ENCODE measurements at places on chromosomes 3 and 15.

DNA sequence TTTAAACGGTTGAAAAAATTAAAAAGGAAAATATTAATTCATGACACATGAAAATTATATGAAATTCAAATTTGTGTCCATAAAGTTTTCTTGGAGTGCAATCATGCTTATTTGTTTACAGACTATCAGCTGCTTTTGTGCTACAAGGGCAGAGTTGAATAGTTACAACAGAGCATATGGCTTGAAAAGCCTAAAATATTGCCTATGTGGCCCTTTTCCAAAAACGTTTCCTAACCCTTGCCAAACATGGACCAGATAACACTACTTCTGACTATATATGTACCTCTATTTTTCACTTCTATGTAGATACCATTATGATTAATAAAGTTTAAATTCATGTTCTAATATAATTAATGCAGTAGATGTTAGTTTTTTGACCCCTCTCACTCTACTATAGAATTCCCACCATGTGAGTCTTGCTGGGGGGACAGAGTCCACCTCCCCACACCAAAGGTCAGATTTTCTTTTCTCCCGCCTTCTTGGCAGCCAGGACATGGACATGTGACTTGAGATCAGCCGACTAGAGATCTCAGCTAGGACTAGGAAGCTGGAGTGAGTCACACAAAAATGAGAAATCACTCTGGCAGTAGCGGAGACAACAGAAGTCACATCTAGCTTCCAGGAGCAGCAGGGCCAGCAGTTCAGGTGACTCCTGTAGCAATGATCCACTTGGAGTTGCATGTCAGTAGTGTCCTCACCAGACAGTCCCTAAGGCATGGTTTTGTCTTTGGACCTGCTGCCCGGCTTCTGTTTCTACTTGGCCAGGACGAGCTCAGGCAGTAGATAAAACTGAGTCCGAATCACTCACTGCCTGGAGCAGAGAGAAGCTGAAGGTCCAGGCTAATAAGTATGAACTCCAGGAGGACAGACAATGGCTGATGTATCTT is 22.4 kb downstream of the CIAO2A start:
- DNase-seq = no peak

GRCh38 chr3:57740027-57740426 is 16.1 kb upstream of the SLMAP start:
- no peak for DNase-seq

- DNase-seq = no peak
Observed at GRCh38 chr15:84790676-84791075, 26.5 kb upstream of the ALPK3 start.

DNA sequence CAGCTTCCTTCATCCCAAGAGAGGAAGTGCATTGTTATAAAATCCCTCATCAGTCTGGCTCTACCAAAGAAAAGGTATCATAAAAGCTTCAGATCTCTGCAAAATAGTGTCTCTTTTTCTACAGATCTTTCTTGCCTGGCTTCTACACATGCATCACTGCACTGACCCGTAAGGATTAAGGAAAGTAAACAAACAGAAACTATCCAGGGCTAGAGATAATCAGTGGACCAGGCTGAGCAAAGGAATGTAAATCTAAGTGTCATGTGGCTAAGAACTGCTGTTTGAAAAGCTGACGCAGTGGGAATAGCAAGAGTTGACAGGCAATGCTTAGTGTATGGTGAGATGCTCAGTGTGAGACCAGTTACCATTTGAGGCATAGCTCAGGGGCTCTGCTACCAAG is 339.7 kb downstream of the IL5RA start:
- no peak for DNase-seq

DNA sequence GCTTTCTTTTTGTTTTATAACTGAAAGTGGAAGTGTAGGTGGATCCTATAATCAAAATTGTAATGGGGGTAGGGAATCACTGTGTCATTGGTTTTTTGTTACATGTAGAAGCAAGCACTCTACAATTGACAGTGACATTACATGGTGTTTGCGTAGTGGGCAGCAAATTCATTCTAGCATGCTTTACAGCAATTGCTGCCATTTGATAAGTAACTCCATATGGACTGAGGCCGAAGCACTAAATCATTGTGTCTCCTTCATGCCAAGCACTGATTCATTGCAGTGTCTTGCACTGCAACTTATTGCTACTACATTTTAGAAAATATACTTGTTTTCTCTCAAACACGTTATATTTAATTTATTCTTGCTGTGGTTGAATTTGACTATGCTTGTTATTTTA is 933.9 kb downstream of the NSUN3 start:
- DNase-seq = no peak

DNA sequence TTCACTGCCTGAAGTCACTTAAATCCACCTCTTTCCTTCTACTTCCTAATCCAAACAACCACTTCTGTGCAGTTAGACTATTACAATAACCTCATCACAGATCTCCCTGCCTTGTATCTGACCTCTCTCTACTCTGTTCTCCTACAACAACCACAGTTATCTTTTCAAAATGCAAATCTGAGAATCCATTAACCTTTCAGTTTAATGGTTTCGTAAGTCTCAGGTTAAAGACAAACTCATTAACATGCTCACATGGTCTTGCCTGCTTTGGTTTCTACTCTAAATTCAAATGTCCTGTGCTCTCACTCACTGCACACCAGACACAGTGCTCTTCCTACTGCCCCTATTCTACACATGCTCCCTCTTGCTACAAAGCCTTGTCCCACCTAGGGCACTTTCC is 406.5 kb upstream of the THBS1 start:
- no peak for DNase-seq

DNA sequence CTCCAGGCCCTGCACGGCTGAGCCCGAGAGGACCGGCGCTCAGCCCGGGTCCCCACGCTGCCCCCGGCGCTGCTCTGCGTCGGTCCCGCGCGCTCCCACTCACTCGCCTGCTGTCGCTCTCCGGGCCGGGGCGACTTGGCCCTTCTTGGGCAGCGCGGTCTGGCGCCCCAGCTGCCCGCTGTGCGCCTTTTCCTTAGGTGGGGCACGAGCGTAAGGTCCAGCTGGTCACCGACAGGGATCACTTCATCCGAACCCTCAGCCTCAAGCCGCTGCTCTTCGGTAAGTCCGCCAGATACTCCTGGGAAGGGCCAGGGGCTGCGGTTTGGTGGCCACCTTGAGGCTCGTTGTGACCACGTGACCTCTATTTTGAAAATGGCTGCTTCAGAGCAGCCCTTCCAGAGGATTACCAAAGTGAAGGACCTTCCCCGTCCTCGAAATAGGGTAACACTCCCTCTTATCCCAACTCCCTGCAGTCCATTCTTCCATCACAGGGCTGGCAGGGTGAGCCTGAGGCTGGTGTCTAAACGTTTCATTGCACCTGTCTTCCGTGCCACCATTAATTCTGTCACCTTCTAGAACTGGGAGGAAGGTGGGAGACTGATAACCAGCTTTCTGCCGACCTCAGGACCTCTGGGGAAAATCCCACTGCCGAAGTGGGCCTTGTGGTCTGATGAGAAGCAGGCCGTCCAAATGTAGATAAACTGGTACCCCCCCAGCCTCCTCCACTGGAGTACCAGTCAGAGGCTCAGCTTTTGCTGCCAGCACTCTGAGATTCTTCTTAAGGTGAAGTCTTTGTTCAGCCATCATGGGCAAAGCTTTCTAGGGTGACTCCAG is 812 bp downstream of the P4HTM start:
- DNase-seq = no peak
